ENCODE measurements at places on chromosomes 4 and X. TPM values are rescaled to one million over a fixed set of nuclear protein-coding genes. Genes with fewer than 3 reads are reported as not detected.

Gene EOLA2
- 54.3 TPM for total RNA-seq

Gene CITED1
- total RNA-seq = 0.38 TPM

- DNase-seq = no peak
Observed at GRCh38 chrX:132652871-132653270, 164.0 kb upstream of the MBNL3 start.

GRCh38 chr4:6198768-6199421, 1.5 kb downstream of the JAKMIP1 start:
- peak; percentile 64 for DNase-seq

DNA sequence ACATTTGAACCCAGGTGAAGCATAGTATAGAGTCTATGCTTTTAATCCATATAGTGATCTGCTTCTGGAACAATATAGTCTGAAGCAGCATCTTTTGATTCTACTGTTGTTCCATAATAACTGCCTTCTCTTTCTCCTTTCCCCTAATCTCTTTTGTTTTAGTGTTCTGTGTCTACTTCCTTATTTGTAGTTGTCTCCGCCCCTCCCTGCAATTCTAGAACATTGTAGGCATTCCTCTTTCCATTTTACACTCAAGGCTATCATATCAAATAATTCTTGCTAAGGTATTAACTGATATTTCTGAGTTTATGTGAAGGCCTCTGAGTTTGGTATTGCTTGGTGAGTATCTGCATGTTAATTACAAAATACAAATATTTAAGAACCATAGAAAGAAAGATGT, 11.6 kb downstream of the BLTP1 start:
- DNase-seq = no peak

- DNase-seq = no peak
Observed at GRCh38 chr4:24794051-24794450, 1.3 kb upstream of the SOD3 start.

DNA sequence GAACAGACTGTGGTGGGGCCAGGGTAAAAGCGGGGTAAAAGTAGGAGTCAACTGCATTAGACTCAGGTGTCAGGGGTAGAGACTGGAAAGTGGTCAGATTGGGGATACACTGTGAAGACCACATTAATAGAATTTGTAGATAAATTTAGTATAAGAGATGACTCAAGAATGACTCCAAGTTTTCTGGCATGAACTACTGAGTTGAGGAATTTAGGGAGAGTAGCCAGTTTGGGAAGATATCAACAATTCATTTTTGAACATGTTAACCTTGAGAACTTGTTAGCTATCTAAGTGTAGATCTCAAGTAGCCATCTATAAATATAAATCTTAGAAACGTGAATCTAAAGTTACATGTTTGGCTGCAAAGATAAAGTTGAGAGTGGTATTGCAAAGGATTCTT, 206.9 kb upstream of the HCCS start:
- no peak for DNase-seq

GRCh38 chr4:990746-991367, 2.3 kb downstream of the SLC26A1 start:
- no peak for DNase-seq

GRCh38 chr4:110365761-110366160, 110.2 kb upstream of the ENPEP start:
- no peak for DNase-seq

Data from activated T-cell treated with anti-CD3 and anti-CD28 coated beads, Interleukin-2, amount 50 U/mL, for 72 hours (primary cell).